ENCODE measurements at places on chromosomes 6 and 20.
A peak's percentile ranks its signal among the peaks of the same experiment; 100 is the strongest.

DNA sequence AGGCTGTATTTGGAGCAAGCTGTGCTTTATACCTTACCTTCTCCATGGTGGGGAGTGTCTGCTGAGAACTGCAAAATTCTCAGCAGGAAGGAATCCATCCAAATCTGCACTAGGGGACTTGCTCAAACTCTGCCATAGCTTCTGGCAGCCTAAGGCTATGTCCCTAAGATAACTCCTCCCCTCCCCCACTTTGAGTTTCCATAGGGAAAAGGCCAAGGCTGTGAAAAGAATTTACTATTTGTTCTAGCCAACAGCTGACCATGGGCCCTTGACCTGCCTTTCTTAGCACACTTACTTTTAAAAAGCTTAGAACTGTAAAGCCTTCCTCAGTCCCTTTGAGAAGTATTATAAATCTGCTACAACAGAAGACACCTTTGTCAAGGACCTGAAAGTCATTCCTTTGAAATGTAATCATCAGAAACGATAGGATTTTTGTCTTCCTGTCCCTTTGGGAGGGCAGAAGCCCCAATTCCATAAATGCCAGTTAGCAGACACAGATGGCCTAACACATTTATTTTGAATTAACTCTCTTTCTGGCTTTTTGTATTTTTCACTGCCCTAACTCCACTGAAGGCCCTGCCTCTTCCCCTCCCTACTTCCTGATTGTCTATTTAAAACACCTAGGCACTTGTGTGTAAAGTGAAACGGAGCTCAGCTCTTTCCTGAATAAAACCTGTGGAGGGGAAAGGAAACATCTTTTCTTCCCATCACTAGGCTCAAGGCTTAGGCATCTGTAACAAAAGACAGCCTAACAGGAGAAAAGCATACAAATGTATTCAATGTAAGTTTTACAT is 157.1 kb downstream of the AKAP7 start:
- no peak for DNase-seq

GRCh38 chr6:112298816-112299281 is 44.5 kb upstream of the LAMA4 start:
- no peak for DNase-seq

DNA sequence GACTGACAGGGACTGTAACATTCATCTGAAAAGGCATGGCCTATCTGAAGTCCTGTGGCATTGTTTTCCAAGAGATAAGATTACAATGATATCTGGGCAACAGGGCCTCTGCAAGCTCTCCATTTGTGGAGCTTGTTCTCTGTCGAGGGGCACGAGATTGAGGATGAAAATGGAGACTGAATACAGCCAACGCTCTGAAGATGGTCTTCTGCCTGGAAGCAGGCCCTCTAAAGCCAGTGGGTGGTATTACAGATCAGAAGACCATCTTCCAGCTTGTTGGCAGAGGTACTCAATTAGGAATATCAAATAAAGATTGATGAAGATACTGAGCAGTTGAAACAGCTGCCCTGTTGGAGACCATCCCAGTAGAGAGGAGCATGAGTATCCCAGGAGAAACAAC is 288.2 kb downstream of the CENPW start:
- DNase-seq, result no peak

- no peak for DNase-seq
These were observed 793 bp upstream of the PDSS2 start for GRCh38 chr6:107460083-107460631.

- no peak for DNase-seq
These were observed 353.6 kb upstream of the RUNX2 start for GRCh38 chr6:44974511-44974910.

DNA sequence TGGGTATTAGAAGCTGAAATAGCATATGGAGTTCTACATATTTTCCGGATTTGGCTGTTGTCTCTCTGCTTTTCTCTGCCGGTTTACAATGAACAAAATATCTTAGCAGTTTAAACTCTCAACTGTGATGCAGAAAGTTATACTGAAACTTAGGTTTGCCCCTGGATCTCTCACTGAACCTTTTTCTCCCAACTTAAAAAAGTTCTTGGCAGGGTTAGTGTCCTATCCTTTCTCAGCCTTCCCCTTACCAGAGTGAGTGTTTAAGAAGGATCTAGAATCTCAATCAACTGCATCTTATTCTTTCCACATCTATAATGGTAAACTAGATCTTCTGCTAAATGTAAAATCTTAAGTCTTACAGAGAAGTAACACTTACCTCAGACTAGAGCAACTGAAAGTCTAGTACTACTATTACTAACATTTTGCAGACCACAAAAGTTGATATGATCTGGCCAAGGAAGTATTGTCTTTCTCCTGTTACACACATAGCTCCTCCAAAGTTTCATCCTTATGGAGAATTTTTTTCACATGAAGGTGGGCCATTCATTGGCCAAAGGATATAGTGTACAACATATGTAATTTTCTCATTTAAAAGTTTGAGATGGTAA is 392.3 kb upstream of the RUNX2 start:
- DNase-seq, result no peak

- DNase-seq, result no peak
These were observed 15.2 kb downstream of the DEF6 start for GRCh38 chr6:35312807-35313206.

- DNase-seq, result no peak
These were observed 58.6 kb downstream of the EFCAB8 start for GRCh38 chr20:32917191-32917950.

DNA sequence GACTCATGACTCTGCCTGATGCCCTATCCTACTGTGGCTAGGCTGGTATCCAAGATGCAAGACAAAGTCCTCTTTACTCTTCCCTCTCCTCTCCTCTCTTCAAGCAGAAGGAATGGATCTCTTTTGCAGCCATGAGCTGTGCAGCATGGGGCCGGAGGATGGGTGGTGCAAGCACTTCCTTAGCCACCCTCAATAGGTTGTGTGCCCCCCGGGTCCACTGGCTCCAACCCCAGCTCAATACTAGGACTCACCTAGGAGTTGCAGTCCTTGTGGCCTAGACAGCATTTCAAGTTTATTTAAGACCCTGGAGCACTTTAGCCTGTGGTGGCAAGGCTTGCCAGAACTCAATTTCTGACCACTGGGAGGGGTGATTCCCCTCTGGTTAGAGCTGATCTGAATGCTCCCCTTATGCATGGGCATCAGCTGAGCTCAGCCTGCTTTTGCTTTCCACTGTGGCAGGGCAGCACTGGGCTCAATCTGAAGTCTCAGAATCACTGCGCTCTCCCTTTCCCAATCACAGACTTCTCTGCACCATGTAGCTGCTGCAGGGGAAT is 29.0 kb upstream of the GRM4 start:
- DNase-seq, result no peak

DNA sequence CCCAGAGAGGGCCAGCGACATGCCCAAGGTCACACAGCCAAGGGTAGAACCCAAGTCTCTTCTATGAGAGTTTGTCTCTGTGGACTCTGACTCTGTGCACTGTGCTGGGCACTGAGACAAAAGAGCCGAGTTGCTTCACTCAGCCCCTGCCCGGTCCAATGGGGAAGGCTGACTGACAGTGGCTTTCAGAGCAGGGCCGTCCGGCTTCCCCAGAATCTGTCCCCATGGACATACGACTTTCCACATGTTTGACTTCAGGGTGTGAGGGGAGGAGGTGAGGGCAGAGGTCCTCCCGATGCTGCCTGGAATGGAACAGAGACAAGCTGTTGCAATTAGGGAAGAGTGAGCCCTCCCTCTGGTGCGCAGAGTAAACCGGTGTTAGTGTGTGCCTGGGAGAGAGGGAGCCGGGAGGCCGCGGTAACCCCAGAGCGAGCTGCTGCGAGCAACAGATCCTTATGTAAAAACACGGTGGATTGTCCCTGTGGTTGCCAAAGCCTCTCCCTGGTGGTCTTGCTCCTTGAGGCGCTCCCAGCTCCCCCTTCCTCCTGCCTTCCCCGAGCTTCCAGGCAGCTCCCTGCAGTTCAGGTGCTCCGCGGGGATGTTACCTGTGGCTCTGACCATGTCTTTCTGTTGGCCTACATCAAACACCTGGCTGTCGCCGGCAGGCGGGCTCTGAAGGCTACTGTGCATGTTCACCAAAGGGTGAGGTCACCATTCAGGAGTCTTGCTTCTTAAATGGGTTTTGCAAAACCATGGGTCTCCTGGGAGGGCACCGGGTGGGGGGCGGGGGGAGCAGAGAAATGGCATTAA is 672 bp downstream of the SIRPA start:
- peak; percentile 26 for DNase-seq

- no peak for DNase-seq
These were observed 3.7 kb upstream of the SYNDIG1 start for GRCh38 chr20:24465730-24466129.

DNA sequence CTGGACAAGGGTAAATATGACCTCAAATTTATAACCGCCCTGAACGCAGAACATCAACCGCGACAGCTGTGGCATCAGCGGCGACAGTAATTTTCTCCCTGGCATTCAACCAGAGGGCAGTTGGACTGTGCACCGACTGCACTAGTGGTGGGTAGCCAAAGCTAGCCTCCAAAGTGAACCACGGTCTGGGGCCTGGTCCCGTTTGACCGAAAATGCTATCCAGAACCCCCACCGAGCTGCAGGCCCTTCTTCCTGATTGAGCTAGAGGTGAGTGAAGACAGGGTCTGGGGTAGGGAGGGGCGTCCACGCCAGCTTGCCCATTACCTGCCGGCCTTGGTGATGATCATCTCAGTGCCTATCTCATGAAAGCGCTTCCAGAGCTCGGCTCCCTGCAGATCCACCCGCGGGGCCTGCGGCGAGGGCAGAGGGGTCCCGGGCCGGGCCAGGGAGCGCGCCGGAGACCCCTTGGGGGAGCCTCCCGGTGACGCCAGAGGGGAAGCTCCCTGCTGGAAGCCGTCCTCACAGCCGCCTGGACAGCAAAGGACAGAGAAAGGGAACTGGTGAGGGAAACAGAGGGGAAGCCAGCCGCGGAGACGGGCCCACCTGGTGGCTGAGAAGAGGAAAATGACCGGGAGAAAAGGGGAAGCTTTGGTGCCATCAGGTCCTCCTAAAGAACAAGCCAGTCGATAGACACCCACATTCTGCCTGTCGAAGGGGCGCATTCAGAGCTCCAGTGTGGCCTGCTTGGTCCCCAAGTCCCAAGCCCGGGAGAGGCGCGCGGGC is 2.0 kb downstream of the TBX18 start:
- DNase-seq, result no peak

DNA sequence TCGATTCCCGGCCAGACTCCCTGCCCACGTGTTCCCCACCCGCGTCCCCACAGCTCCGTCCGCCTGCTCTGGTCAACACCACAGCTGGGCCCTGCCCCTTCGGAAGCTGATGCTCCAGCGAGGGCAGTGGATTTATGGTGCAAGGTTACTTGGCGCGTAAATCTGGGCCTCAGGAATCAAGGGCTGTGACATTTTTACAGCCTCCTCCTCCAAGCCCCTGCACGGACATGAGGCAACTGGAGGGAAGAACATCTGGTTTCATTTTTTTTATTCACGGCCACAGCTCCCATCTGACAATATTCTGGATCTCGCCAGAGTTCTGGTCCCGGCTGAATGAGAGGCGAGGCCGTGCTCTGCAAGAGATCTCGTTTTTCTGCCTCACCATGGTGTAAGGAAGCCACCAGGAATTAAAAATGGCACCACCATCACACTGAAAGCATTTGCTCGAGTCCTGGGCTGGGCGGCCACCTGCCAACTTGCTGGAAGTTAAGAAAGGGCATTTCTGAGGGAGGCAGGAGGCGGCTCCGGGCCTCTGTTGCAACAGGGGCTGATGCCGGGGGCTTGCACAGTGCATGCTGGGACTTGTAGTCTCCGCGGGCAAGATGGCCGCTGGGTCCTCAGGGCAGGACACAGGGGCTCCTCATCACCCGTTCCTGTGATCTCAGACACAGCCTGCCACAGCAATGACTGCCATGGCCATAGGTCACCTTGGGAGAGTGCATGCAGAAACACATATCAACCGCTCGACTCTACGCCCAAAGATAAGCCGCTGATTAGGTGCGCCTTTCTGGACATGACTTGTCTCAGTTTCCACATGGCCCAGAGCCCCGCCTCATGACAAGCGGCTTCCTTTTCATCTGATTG is 148.5 kb downstream of the LY86 start:
- no peak for DNase-seq

DNA sequence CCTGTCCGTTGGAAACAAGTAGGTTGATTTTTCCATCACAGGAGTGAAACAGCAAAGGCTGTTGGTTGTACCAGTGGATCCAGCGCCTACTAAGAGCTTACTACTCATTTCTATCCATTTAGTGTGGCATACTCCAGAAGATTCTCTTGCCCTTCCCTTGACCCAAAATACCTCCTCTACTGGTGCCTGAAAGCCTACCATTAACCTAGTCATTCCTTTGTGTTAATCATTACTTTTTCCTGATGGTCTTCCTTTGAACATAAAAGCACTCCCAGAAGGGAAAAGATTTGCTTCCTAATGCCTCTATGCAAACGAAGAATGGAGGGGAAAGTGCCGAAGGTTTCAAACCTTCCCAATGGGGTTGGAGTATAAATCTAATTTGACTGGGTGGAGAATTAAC is 123.3 kb downstream of the QRSL1 start:
- no peak for DNase-seq

GRCh38 chr6:108544606-108545005 is 16.1 kb upstream of the FOXO3 start:
- DNase-seq, result no peak

- DNase-seq, result no peak
These were observed 347.8 kb upstream of the HS3ST5 start for GRCh38 chr6:114690625-114691024.

DNA sequence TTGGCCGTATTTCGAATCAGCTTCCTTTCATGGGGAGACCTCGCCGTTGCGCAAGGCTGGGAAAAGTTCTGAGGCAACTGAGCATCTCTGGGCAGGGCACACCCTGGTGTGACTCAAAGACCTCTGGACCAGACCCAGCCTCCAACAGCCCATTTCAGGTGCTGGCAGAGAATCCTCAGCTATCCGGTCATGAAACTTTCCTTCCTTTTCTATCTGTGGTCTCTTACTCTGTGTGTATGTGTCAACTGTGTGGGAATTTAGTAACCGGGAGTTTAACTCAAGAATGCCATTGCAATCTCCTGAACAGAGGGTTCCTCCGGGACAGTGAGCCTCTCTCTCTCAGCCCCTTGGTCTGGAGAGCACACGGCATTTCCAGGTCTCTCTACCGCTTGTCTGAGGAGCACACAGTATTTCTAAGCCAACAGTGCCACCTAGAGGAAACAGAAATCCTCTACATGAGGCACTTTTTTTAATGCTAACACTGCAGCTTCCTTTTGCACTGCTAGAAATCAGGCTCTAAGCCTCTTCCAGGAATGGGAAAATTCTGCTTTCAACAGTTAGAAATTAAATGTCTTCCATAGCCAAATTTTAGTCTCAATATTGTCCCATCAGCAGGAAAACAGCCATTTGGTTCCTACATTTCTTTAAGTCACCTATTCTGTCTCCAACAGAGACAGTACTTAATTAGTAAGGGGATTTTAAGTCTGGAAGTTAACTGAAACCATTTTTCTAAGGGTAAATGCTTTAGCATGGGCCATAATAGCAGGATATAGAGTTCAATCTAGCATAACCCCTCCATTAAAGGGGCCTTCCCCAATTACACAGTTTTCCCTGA is 32.7 kb downstream of the PLN start:
- DNase-seq, result peak; percentile 46
